ENCODE measurements at places on chromosomes 7 and 10.

- no peak for DNase-seq
Measured at GRCh38 chr7:150384406-150385301, 5.5 kb downstream of the ZNF775 start.

DNA sequence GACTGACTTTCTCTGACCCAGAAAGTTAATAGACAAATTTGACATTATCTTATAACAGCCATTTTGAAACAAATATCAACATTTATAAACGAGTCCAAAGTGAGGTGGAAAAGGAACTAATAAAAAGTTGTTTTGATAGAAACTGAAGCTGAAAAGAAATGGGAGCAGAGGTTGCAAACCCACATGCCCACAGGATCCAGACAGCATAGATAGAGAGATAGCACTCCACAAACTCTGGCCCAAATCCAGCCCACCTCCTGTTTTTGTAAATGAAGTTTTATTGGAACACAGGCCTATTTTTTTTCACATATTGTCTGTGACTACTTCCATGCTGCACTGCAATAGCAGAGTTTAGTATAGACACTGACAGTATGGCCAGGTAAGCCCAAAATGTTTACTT lies 171.9 kb downstream of the PRKG1 start:
- no peak for DNase-seq

DNA sequence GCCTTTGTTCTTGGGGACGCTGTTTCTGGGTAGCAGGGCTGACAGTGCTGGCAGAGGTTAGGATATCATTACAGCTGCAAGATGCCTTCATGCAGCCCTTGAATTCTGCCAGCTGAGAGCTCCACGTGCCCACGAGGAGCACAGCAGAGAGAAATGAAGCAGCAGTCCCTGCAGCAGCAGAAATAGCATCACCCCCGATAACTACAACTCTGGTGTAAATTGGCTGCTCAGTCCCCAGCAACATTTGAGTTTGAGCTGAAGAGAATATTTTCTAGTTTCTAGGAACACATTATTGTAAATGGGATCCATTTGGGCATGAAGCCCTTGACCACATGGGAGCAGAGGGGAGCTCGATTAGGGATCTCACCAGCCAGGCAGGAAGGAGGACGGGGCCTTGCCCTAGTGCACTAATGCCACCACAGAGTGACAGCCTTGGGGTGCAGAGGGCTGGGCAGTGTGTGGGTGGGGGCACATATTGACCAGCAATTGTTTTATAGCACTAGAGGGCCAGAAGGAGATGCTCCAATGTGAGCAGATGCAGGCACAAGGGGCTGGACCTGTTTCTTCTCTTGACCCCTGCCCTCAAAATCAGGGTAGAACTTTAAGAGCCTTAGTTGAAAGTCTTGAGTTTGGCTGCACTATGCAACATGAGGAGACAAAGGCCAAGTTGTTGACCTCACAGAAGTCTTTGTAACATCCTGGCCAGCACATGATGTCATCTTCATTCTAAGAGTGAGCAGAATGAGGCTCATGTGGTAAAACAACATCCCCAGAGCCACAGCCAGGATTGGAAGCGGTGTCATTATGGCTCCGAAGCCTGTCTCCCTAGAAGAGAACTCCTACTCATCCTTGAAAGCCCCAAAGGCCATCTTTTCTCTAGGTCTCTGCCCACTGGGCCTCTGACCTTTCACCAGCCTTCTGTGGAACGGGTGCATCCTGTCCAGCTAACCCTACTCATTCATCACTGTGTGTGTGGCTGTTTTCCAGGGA lies 52.6 kb downstream of the ADCY1 start:
- DNase-seq: no peak

DNA sequence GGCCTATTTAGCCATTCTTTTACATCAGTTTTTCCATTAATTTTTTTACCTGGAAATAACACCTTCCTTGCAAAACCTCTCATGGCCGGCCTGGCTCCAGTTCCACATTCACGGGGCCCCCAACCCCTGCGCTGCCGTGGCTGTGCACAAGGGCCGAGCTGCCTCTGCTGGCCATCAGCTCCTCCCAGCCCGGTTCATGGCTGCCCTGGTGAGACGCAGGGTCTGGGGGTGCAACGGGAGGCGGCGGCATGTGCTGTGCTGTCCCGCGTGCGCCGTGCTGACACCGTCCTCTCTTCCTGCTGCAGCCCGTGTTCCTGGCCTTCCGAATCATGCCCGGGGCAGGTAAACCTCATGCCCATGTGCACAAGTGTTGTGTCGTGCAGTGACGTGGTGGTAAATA lies 4.4 kb downstream of the NKX6-2 start:
- DNase-seq: no peak

DNA sequence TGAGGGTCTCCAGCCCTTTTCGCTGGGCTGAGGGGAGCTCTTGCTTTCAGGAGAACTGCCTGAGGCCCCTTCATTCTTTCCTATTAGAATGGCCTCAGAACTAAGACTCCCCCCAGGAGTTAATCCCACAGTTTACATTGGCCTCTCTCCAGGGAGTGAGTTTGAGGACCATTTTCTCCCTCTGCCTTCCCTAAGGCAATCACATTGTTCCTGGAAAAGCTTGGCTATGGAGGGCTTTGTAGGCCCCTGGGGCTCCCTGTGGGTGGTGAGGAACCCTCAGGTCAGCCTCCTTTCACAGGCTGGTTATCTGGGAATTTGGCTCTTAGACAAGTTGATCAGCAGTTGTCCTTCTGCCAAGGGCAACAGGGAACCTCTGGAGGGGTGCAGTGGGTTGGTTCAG lies 343.7 kb downstream of the RPS24 start:
- no peak for DNase-seq

GRCh38 chr7:24059775-24060174 lies 224.2 kb upstream of the NPY start:
- DNase-seq: no peak

- DNase-seq: no peak
Measured at GRCh38 chr10:43204042-43204942, 62.6 kb downstream of the RASGEF1A start.

GRCh38 chr10:35639728-35640401 lies 2.2 kb downstream of the FZD8 start:
- DNase-seq: no peak

- no peak for DNase-seq
Measured at GRCh38 chr7:89623018-89623672, 531.1 kb upstream of the STEAP1 start.

DNA sequence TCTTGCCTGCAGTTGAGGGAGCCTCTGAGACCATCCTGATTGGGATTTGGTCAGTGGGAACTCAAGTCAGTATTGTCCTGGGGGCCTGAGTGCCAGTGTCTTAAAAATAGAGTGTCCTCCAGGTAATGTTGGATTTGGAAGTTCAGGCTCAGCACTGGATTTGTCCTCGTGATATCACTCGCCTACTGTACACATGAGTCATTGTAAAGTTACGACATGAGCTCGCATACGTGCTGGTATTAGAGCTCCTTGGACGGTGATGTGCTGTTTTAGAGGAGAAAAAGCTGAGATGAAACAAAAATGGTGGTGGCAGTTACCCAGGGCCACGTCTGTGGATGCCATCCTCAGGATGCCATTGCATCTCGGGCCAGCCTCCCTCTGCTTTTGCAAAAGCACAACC lies 78.2 kb downstream of the MGMT start:
- no peak for DNase-seq

GRCh38 chr7:151631953-151632749 lies 112.5 kb upstream of the RHEB start:
- DNase-seq: peak; percentile 85

DNA sequence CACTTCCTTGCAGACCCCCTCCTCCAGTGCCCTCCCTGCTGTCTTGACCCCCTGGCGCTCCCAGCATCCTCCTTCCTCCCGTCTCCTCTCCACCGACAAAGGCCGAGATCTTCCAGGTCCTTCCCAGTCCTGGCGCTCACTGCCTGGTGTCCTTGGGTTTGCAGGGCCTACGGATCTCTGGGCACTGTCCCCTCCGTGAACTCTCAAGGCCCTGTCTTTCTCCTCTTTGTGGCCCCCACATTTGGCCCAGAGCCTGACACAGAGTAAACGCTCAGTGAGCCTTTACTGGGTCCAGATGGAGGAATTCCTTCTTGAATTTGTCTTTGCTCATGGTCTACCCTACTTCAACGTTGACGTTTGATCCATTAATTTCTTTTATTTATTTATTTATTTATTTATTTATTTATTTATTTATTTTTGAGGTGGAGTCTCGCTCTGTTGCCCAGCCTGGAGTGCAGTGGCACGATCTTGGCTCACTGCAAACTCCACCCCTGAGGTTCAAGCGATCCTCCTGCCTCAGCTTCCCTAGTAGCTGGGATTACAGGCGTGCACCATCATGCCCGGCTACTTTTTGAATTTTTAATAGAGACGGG lies 29.7 kb downstream of the TMEM270 start:
- DNase-seq: no peak

DNA sequence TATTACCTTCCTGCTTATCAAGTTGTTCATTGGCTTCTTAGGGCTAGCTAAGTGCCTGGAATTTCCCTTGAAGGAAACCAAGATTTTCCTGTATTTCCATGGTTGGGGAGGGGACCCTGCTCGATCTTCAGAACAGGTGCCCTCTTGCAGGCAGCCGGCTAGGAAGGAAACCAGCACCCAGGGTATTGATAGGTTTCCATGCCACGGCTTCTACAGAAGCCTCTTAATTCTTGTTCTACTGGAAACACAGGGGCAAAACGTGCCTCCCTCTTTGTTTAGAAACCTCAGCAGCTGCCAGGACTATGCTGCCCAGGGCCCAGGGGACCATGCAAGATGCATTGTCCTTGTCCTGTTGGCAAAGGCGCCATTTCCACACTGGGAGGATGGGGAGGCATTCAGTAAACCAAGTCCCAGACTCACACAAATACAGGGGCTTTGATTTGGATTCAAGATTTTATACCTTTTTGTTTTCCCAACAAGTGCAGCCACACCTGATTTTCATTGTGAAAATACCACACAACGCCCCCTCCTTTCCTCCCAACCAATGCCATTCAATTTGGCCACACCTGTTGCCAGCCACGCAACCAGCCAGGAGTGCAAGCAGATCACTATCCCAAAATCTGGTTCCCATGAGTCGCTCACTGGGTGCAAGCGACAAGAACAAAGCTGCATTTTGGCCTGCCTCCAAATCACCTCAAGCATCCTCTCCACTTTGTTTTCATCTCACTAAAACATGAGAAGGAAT lies 29.6 kb downstream of the C10orf71 start:
- DNase-seq: no peak

Data from activated T-cell treated with anti-CD3 and anti-CD28 coated beads for 1 hour (primary cell).